ENCODE measurements at places on chromosomes 3 and 15.

GRCh38 chr15:93291380-93291779, 202.4 kb upstream of the RGMA start:
- DNase-seq: no peak

DNA sequence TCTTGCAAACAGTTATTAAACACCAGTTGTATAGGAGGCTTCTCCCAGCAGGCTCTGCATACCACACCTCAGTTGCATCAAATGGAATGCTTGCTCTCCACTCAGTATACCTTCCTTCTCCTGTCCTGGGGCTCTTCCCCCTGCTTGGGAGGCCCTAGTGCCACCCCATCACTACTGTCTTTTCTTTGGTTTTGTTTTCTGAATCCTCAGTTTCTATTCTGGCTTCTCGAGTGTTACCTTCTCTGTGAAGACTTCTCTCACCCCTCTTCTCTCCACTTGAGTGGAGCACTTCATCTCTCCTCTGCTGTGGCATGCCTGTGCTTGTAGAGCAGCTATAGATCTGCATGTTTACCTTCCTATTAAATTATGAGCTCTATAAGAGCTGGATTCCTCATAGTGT, 75.7 kb upstream of the TPRG1 start:
- no peak for DNase-seq

DNA sequence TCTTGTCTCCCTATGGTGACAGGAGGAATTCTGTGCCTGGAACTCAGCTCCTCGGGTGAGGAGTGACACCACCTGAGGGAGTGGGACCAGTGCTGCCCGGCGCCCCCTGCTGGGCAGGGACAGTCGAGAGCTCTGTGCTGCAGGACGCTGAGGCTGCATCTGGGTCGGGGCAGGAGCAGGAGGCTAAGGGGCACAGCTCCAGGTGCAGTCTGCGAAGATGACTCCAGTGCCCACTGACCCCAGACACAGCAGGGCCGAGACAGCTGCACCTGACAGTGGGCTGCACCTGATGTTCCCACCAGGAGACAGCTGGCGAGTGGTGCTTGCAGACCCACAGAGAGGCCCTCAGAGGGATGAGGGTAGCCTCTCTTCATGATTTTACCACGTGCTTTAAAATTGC, 152.9 kb downstream of the ATP10A start:
- DNase-seq: no peak

DNA sequence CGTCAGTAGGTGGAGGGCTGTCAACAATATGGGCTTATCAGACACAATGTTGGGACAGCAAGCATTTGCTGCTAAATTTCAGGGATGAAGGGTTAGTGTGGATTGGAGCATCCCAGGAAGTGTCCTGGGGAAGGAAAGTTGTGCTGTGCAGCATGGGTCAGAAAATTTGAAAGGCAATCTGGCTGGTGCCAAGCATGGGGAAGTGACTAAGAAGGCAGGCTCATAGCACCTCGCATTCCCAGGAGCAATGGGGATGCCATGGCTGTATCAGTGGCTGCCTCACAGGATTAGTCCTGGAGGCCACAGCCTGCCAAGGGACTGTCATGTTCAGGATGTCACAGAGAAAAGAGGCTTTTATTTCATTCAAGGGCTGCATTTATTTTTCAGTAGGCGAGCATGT, 322.4 kb upstream of the TRIM42 start:
- DNase-seq: no peak

GRCh38 chr3:140953028-140953960, 11.7 kb downstream of the SLC25A36 start:
- DNase-seq: no peak

- DNase-seq: no peak
These were observed 3.2 kb downstream of the ULK3 start for GRCh38 chr15:74839526-74840395.

GRCh38 chr15:24696842-24697241, 21.3 kb downstream of the NPAP1 start:
- DNase-seq: no peak

DNA sequence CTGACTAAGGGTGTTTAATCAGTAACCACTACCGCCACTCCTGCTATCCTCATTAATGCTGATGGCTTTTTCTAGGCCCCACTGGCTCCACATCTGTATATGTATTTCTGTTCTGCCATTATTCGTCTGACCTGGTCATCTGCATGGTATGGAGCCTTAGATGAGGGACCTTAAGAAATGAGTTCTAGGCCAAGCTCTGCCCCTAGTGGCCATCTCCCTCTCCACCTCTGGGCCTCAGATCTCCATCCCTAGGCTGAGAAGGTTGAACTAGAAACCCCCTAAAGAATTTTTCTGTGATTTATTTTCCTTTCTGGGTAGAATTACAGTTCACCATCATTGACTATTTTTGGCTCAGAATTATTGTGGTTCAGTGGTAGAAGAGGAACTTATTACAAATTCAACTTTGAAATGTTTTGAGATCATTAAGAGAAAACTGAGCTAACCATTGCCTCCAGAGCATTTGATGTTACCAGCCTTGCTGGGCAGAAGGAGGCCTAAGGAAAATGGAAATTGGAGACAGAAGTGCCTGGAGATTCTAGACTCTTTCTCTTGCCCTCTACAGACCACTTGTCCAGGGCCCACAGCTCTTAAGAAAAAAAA, 325.2 kb upstream of the NR2E3 start:
- DNase-seq: no peak

GRCh38 chr15:89615135-89615534, 39.9 kb downstream of the TICRR start:
- DNase-seq: no peak

GRCh38 chr3:145368748-145369147, 792.2 kb downstream of the PLOD2 start:
- DNase-seq: no peak

- no peak for DNase-seq
These were observed 55.2 kb downstream of the OSTN start for GRCh38 chr3:191254098-191254873.
